ENCODE measurements at places on chromosomes 7 and 10.

DNA sequence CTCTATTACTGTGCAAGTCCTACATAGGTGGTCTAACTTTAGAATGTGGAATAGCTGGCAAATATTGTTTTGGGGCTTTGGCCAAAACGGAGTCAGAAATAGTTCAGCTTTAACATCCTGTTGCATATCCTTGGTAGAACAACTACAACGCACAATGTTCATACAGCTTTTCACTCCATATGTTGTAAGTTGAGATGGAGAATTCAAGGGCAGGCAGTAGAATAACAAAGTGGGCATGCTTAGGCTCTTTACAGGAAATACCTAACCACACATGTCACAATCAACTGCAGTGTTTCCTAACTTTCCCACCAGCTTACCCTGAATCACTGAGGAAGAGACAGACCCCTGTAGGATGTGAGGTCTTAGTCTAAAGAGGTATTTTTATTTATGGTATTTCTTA is 122.3 kb downstream of the PPP1R3A start:
- no peak for DNase-seq

GRCh38 chr7:128791121-128791971 is at the start of gene CCDC136:
CCDC136 (plus strand) TSS chr7:128791968; CDS start chr7:128792412, 444 bp downstream.
- peak; percentile 60 for DNase-seq

DNA sequence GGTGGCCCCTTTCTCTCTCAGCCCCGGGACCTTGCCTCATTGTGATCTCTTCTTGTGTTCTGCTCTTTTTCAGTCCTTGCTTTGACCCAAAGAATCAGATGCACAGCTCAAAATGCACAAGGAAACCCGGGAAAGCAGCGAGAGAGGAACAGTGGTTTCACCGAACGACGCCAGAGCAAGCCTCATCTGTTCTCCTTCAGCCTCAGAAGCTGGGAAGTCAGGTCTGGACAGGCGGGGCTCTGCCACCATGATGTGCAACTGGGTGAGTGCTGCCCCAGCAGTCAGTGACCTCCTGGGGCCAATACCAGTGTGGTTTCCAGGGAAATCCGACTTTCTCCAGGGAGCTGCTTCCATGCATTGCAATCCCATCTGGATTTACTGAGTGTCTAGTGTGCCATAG is 133.4 kb downstream of the PRKCQ start:
- DNase-seq: no peak

GRCh38 chr10:123149568-123150270 is 1.8 kb downstream of the HMX2 start:
- DNase-seq: no peak

GRCh38 chr10:97135464-97135863 is 50.3 kb downstream of the SLIT1 start:
- no peak for DNase-seq

DNA sequence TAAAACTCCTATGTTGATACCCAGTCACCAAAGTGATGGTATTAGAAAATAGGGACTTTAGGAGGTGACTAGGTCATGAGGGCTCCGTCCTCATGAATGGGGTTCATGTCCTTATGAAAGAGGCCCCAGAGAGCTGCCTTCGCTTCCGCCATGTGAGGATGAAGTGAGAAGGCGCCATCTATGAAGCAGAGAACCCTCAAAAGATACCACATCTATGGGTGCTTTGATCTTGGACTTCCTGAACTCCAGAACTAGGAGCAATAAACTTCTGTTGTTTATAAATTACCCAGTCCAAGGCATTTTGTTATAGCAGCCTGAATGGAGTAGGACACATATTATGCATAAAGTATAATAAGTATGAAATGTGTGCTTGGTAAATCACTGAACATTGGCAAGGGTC is 8.1 kb upstream of the PDSS1 start:
- no peak for DNase-seq

GRCh38 chr7:42213093-42213492 is 23.9 kb downstream of the GLI3 start:
- no peak for DNase-seq

DNA sequence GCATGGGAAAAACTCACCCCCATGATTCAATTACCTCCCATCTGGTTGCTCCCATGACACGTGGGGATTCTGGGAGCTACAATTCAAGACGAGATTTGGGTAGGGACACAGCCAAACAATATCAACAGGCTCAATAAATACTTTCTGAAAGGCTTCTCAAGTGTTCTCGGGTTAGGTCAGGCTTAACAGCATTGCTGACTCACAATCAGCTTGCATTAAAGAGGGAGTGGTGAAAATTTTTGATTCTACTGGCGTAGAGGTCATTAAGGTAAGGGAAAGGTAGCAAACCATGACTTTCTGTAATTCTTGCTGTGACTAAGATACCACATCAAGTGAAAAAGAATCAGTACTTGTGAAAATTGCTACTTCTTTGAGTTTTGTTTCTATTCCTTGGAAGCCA is 126.4 kb downstream of the JCAD start:
- no peak for DNase-seq

DNA sequence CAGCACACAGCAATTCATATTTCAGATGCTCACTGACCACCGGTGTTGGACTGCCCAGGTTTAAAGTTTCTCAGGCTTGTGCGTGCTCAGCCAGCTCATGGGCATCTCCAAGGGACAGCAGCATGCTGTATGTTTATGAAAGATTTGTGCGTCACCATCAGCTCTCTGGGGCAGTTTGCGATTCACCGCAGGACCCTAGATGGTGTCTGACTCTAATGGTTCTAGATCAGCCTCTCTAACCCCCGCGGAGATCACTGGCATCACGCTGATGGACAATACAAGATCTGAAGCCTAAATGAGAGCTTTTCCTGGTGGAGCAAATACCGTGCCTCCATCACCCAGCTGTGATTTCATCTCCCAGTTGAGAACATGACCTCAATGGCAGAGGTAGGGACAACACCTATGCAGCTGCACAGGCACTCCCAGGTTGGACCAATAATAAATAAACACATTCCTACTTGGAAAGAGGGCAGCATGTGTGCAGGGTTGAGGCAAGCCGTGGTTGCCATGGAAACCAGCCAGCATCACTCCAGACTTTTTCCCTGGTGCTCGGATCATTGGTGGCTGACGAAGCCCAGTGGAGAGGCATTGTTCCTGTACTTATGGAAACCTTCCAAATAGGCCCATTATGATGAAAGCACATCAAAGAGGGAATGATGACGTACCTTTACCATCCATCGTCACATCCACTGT is 253.6 kb downstream of the KCNMA1 start:
- DNase-seq: no peak

DNA sequence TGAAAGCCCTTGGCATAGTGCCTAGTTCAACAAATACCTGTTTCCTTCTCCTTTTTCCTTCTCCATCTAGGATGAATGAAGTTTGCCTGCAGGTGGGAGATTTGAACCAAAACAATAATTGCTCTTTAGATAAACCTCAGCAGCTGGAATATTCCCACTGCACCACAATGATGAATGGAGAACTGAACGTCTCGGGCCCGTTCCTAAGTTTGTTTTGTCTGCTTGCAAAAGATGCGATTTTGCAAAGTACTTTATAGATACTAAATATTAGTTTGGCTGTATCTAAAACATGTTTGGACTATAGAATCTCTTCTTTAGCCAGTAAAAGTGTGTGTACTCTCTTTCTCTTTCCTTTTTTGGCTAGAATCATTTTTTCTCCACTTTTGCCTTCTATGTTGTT is 75.8 kb upstream of the BMPER start:
- no peak for DNase-seq

GRCh38 chr10:89037096-89037495 is 46.5 kb downstream of the FAS start:
- no peak for DNase-seq

DNA sequence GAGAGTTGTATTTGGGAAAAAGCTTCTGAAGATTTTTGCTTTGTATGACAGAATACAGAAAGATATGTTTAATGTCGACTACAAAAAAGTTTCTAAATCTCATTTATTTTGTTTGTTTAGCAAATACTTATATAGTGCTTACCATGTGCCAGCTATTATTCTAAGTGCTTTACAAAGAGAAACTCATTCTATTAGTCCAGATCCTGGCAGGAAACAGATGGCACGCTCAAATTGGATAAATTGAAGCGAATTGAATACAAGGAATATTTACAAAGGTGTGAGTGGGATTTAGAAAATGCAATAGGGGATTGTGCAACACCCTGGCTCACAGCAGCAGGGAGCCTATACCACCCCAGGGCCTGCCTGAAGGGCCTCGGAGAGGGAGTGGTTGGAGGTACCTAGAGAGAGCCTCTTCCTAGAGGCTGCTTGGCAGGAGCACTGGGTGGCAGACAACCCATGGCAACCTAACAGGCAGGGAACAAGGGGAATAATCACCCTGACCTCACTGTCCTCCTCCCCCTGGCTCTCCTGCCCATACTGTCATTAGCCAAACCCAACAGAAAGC is 27.6 kb upstream of the FAM204A start:
- no peak for DNase-seq

All from stimulated activated CD4-positive, alpha-beta T cell treated with anti-CD3 and anti-CD28 coated beads, TNF-alpha, amount 100 ng/mL, for 4 hours (primary cell).